ENCODE measurements at places on chromosomes 16 and 17. TPM values are rescaled to one million over a fixed set of nuclear protein-coding genes. Genes with fewer than 3 reads are reported as not detected.
A peak's percentile ranks its signal among the peaks of the same experiment; 100 is the strongest.

GRCh38 chr17:78897664-78898047 lies 5.3 kb downstream of the CEP295NL start:
- no peak for DNase-seq
- no peaks in the 10 kb centered on the region for H3K27me3 ChIP-seq
- no peaks in the 10 kb centered on the region for H3K4me1 ChIP-seq
- no peak overlapping the region for H3K4me3 ChIP-seq
- H3K27ac ChIP-seq: no peak overlapping the region

DNA sequence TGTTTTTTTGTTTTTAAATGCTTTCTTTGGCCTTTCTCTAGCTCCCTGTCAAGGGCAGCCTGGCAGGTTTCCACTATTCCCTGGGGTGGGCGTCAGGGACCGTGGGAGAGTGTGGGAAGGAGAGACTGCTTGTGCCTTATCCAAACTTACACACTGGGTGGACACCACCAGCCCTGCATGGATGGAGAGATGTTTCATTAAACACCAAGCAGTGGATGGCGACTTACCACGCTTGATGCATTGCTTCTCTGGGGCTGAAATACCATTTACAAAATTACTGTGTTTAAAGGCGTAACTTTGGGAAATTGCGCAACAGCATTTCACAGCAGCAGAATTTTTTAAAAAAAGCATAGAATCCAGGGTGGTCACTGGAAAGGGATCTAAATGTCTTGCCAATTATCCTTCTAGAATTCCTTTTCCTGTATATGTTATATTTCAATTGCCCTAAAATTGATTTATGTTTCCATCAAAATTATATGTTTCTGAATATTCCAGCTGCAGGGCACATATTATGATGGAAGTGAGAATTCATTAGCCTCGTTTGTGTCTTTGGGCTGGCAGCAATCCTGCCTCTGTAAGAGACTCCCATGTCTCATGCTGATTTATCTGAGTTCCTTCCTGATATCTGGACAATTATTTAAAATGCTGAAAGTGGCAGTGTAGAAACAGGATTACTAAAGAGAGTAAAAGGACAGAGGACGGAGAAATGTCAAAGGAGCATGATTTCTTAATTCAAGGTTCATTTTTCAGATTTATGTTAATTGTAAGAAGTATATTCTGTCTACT lies 247.3 kb downstream of the GRIN2A start:
- no peak overlapping the region for H3K27ac ChIP-seq
- H3K36me3 ChIP-seq: no peaks in the 10 kb centered on the region
- no peak for DNase-seq
- no peak overlapping the region for H3K4me3 ChIP-seq

The FOXL1 gene
- total RNA-seq: not detected

The KRTAP9-1 gene
- total RNA-seq: not detected

The AANAT gene
- total RNA-seq: not detected

The NPIPA2 gene
- total RNA-seq: 0.75 TPM

DNA sequence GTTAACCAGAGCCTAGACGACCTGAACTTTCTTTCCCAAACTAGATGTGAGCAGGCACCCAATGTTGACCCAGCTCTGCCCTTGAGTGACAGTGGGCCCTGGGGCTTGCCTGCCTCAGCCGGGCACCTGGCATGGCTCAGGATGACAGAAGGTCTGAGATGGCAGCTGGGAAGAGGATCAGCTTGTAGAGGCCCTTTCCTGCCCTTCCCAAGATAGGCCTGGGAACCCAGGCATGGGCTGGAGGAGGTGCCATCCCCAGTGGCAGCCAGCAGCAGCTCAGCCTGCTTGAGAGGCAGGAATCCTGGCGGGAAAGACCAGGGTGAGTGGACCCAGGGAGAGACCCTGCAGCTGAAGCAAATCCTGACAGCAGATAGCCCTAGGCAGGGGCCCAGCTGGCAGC lies 59.1 kb downstream of the PIPOX start:
- H3K4me3 ChIP-seq: no peak overlapping the region
- no peaks in the 10 kb centered on the region for H3K27me3 ChIP-seq
- H3K36me3 ChIP-seq: peaks cover 60% of the 10 kb centered on the region
- no peak overlapping the region for H3K27ac ChIP-seq
- DNase-seq: no peak
- H3K4me1 ChIP-seq: peaks cover under 1% of the 10 kb centered on the region

- no peaks in the 10 kb centered on the region for H3K36me3 ChIP-seq
- no peaks in the 10 kb centered on the region for H3K27me3 ChIP-seq
- peaks cover 14% of the 10 kb centered on the region for H3K4me1 ChIP-seq
- DNase-seq: no peak
Measured at GRCh38 chr17:8611619-8612298, 18.8 kb downstream of the MYH10 start.

GRCh38 chr16:70422543-70422942 lies 16.4 kb downstream of the ST3GAL2 start:
- peaks cover 13% of the 10 kb centered on the region for H3K4me1 ChIP-seq
- DNase-seq: no peak
- H3K27ac ChIP-seq: no peak overlapping the region
- H3K36me3 ChIP-seq: no peaks in the 10 kb centered on the region
- H3K4me3 ChIP-seq: no peak overlapping the region
- H3K27me3 ChIP-seq: no peaks in the 10 kb centered on the region

GRCh38 chr17:21352981-21353265 lies 23.2 kb upstream of the KCNJ12 start:
- no peaks in the 10 kb centered on the region for H3K36me3 ChIP-seq
- H3K4me1 ChIP-seq: no peaks in the 10 kb centered on the region
- H3K27ac ChIP-seq: no peak overlapping the region

DNA sequence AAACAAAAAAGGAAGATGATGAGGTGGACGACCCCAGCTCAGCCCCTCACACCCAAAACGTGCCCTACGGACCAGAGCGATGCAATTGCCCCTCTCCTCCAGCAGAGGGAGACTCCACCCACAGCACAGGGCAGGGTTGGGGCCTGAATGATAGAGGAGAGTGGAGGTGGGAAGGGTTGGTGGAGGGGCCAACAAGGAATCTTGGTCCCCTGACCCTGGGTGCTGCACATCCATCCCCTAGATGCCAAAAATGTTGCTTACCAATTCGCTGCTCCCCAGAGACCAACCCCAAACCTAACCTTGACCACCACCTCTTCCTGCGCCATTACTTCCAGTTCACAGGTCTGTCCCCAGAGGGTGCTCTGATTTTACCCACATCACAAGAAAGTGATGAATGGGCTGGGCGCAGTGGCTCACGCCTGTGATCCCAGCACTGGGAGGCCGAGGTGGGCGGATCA lies 12.9 kb downstream of the P2RX5 start:
- no peak overlapping the region for H3K4me3 ChIP-seq
- DNase-seq: no peak
- H3K27me3 ChIP-seq: no peaks in the 10 kb centered on the region
- H3K4me1 ChIP-seq: no peaks in the 10 kb centered on the region

GRCh38 chr17:70370816-70371215 lies 201.5 kb downstream of the KCNJ2 start:
- DNase-seq: no peak
- no peak overlapping the region for H3K27ac ChIP-seq
- no peaks in the 10 kb centered on the region for H3K4me1 ChIP-seq

The TLCD3B gene
- total RNA-seq: not detected

GRCh38 chr16:83814659-83814985 lies 6.8 kb downstream of the HSBP1 start:
- DNase-seq: no peak
- no peaks in the 10 kb centered on the region for H3K27me3 ChIP-seq
- H3K4me3 ChIP-seq: no peak overlapping the region
- H3K4me1 ChIP-seq: no peaks in the 10 kb centered on the region
- no peak overlapping the region for H3K27ac ChIP-seq
- H3K36me3 ChIP-seq: peaks cover 2% of the 10 kb centered on the region

The MSLN gene
- total RNA-seq: 0.65 TPM

The CDH1 gene
- 63.3 TPM for total RNA-seq

The HS3ST4 gene
- total RNA-seq: not detected

DNA sequence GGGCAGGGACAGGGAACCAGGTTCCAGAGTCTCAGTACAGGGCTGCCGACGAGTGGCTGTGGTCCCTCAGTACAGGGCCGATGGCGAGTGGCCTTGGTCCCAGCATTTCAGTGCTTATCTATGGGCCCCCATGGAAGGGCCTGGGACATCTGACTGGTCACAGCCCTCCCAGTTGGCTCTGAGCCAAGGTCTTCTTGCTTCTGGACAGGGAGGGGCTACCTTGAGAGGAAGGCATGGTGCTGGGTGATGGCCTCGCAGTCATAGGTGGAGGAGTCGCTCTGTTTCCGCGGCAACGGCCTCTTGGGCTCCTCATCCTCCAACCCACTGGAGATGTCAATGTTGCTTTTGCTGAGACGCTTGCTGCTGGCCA lies 32.5 kb downstream of the PIMREG start:
- no peaks in the 10 kb centered on the region for H3K27me3 ChIP-seq
- H3K27ac ChIP-seq: no peak overlapping the region
- H3K4me1 ChIP-seq: no peaks in the 10 kb centered on the region
- DNase-seq: no peak
- H3K4me3 ChIP-seq: no peak overlapping the region
- no peaks in the 10 kb centered on the region for H3K36me3 ChIP-seq

GRCh38 chr16:3035289-3035971 lies 1.3 kb downstream of the BICDL2 start:
- H3K4me1 ChIP-seq: no peaks in the 10 kb centered on the region
- peaks cover 2% of the 10 kb centered on the region for H3K27me3 ChIP-seq
- no peaks in the 10 kb centered on the region for H3K36me3 ChIP-seq
- H3K27ac ChIP-seq: no peak overlapping the region
- DNase-seq: no peak
- H3K4me3 ChIP-seq: no peak overlapping the region

The CCL4L2 gene
- total RNA-seq: 0.50 TPM

DNA sequence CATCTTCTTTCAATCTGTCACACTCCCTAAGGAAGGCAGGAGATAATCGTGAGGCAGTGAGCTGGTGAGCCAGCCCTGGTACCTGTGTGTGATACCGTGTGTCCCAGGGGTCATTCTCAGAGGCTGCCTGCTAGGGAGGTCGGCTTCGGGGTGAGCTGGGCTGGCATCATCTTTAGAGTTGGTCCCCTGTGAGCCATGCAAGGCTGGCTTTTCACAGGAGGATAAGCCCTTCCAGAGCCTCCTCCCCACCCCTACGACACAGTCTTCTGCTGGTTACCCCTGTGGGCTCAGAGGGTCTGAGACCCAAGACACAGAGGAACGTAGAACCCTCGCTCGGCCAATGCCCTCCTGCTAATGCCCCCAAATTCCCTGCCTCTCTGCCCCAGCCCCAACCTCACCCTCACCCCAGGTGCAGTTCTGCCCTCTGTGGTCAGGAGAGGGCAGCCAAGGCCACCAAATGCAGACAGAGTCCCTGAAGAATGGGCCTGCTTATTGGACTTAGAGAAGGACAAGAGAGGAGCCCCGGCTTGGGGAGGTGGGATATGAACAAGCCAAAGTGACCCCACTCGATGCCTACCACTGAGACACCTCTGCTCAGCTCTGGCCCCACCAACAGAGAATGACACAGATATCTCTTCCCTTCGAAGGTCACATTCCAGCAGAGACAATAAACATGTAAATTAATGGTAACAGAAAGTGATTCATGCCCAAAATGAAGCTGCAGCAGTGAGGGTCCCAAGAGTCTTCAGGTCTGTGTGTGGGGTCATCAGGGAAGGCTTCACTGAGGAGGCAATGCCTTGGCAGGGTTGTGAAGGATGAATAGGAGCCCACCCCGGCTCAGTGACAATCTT lies 80.8 kb upstream of the CCL1 start:
- DNase-seq: no peak
- H3K4me3 ChIP-seq: no peak overlapping the region
- no peak overlapping the region for H3K27ac ChIP-seq
- no peaks in the 10 kb centered on the region for H3K27me3 ChIP-seq

GRCh38 chr17:29776026-29776425 lies 153.3 kb upstream of the CORO6 start:
- no peak for DNase-seq
- H3K36me3 ChIP-seq: no peaks in the 10 kb centered on the region
- no peak overlapping the region for H3K4me3 ChIP-seq
- H3K27me3 ChIP-seq: no peaks in the 10 kb centered on the region

DNA sequence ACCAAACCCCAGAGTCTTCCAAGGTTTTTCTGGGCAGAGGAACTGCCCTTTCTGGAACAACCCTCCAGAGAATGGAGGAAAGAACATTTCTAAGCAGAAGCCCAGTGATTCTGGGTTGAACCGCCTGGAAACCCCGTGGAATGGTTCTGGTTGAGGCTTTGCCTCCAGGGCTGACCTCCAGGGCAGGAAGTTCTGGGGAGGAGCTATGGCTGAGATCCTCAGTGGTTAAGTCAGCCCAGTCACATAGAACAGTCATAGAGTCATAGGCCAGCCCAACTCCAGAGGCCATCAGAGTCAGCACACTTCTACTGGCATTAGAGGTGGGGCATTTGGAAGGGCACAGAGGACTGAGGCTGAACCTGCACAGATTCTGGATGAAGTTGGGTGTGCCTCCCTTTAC lies 65.9 kb downstream of the SPACA3 start:
- H3K36me3 ChIP-seq: no peaks in the 10 kb centered on the region
- H3K27me3 ChIP-seq: no peaks in the 10 kb centered on the region
- no peak for DNase-seq
- no peak overlapping the region for H3K27ac ChIP-seq
- no peak overlapping the region for H3K4me3 ChIP-seq
- H3K4me1 ChIP-seq: no peaks in the 10 kb centered on the region

DNA sequence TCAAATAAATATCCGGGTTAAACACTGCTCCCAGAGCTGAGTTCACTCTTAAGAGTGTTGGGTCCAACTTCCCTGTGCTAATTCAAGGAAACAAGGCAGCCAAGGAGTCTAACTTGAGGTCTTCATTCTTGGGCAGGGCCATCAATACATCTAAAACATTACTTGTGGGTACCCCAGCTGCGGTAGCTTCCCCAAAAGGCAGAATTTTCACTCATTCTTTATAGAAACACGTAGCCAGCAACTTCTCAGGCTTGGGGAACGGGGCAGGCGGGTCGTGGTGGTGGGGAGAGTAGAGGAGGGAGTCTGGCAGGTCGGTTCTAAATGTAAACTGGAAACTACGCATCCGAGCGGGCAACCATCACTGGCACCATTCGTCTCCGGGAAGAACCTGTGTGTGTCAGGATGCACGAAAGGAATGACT lies 666 bp upstream of the METTL9 start:
- peak overlapping the region; percentile 94 for H3K4me3 ChIP-seq
- peak overlapping the region; percentile 90 for H3K27ac ChIP-seq
- DNase-seq: no peak
- H3K36me3 ChIP-seq: no peaks in the 10 kb centered on the region

DNA sequence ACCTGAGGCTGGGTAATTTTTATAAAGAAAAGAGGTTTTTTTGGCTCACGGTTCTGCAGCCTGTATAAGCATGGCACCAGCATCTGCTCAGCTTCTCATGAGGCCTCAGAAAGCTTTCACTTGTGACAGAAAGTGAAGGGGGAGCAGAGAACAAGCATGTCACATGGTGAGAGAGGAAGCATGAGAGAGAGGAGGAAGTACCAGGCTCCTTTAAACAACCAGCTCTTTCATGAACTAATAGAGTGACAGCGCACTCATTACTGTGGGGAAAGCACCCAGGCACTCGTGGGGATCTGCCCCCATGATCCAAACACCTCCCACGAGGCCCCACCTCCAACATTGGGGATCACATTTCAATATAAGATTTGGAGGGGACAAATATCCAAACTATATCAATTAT lies 86.8 kb downstream of the USP32 start:
- no peaks in the 10 kb centered on the region for H3K27me3 ChIP-seq
- no peak overlapping the region for H3K4me3 ChIP-seq
- no peak overlapping the region for H3K27ac ChIP-seq
- no peaks in the 10 kb centered on the region for H3K36me3 ChIP-seq
- H3K4me1 ChIP-seq: peaks cover 16% of the 10 kb centered on the region
